ENCODE measurements at places on chromosomes 6 and 20.

- no peak for DNase-seq
Measured at GRCh38 chr6:47117314-47117713, 75.2 kb upstream of the ADGRF1 start.

GRCh38 chr20:50260479-50261221 lies 70.0 kb downstream of the CEBPB start:
- no peak for DNase-seq

DNA sequence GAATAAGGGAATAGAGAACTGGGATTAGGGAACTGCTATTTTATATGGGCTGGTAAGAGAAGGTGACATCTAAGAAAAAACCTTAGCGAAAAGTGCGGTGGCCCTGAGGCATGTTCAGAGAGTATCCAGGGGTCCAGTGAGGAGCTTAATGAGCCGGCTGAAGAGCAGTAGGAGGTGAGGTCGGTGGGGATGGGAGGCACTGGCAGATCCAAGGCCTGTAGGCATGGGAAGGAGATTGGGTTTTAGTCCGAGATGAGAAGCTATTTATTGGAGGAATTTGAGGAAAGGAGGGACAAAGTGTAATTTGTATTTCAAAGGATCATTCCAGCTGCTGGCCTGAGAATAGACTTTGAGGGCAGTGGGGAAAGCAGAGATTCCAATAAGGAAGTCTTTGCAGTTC lies 123.8 kb downstream of the QKI start:
- no peak for DNase-seq

DNA sequence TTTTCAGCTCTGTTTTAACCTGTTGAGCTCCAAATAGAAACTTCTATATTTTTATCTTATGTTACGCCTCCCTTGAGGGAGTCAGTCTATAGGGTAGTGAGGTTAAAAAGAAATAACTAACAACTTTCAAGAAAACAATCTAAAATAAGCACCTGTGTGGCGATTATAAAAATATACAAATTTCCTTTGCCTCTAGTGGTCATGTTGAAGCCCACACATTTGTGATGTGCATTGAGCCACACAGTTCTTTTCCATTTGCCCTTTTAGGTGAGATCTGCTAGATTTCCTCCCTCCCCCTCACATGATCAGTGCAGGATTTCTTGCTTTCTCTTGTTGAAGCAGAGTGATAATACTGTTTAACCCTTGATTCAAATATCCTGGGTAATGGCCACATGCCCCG lies 84.2 kb downstream of the MYB start:
- DNase-seq = no peak

DNA sequence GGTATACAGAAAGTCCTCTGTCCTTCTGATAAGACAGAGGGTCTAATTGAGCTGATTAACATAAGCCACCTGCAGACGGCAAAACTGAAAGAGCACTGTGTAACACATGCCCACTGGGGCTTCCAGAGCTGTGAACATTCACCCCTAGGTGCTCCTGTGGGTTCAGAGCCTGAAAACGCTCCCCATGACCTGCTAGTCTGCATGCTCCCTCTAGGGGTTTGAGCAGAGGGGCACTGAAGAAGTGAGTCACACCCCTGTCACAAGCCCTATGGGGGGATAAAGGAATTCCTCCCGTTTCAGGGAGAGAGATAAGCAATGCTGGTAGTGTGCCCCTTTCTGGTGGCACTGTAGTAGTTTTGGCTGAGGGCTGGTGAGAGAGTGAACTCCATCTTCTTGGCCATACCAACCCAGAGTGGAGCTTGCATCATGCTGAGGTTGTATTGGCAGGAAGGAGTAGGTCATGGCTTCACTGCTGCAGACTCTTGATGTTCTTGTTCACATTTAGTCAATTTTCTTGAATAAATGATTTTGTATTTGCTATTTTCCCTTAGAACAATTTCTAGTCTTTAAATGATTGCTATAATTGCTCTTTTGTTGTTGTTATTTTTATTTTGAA lies 637.5 kb upstream of the MAN1A1 start:
- no peak for DNase-seq

- DNase-seq = no peak
Measured at GRCh38 chr20:3846378-3846739, 275 bp upstream of the MAVS start.

GRCh38 chr6:93341900-93342613 lies 77.3 kb downstream of the EPHA7 start:
- peak; percentile 61 for DNase-seq

- no peak for DNase-seq
Measured at GRCh38 chr6:158908606-158909005, 89.4 kb upstream of the EZR start.

GRCh38 chr6:57421503-57421902 lies 104.1 kb downstream of the PRIM2 start:
- DNase-seq = no peak

GRCh38 chr20:62495749-62496567 lies 20.2 kb upstream of the GATA5 start:
- DNase-seq = no peak

DNA sequence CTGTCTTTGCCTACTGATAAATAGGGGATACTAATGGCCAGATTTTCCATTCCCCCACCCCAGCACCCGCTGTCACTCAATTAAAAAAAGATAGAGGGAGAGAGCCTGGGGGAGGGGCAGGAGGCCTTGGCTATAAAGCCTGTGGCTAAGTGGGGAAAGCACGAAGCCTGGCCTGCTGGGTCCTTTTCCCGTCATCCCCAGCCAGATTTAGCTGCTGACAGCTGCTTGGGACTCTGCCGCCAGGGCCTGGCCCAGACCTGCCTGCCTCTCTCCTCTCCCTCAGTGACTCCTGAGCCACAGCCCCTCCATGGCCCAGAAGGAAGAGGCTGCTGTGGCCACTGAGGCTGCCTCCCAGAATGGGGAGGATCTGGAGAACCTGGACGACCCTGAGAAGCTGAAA lies at the start of gene APOBEC2:
Gene APOBEC2, plus strand, starts transcription at position 162 of the 400 bp plus-strand sequence. Its CDS starts 146 bp downstream, at position 308.
- DNase-seq = no peak

- no peak for DNase-seq
Measured at GRCh38 chr6:142943711-142944123, 1.3 kb downstream of the HIVEP2 start.

DNA sequence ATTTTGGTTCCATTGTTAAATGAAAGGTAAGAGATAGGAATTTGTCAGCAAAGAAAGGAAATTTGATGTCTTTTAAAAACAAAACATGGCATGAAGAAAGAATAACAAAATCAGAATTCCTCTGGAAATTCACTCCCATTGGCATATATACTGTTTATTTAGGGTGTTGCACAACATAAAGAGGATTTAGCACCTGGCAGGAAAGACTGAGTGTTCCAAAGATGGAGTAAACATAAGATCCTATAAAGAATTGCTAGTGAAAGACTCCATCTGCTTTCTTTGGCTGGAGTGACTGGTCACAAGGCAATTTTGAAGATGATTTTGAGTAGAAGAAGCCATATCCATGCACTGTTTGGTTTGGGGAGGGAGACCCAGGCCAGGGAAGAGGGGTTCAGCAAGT lies 62.4 kb downstream of the CD24 start:
- no peak for DNase-seq

GRCh38 chr6:104473021-104473429 lies 386.7 kb downstream of the HACE1 start:
- no peak for DNase-seq

GRCh38 chr6:39211183-39211582 lies 18.1 kb downstream of the KCNK5 start:
- DNase-seq = no peak

DNA sequence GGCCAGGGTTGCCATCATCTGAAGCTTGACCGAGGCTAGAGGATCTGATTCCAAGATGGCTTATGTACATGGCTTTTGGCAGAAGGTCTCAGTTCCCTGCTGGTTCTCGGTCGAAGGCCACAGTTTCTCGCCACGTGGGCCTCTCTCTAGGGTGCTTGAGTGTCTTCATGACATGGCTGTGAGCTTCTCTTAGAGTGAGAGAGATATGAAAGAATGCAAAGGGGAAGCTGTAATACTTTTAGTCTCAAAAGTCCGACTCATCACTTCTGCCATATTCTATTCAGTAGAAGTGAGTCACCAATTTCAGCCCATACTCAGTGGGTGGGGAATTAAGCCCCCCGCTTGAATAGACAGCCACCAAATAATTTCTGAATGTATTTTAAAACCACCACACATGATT lies 94.2 kb downstream of the UTRN start:
- no peak for DNase-seq

DNA sequence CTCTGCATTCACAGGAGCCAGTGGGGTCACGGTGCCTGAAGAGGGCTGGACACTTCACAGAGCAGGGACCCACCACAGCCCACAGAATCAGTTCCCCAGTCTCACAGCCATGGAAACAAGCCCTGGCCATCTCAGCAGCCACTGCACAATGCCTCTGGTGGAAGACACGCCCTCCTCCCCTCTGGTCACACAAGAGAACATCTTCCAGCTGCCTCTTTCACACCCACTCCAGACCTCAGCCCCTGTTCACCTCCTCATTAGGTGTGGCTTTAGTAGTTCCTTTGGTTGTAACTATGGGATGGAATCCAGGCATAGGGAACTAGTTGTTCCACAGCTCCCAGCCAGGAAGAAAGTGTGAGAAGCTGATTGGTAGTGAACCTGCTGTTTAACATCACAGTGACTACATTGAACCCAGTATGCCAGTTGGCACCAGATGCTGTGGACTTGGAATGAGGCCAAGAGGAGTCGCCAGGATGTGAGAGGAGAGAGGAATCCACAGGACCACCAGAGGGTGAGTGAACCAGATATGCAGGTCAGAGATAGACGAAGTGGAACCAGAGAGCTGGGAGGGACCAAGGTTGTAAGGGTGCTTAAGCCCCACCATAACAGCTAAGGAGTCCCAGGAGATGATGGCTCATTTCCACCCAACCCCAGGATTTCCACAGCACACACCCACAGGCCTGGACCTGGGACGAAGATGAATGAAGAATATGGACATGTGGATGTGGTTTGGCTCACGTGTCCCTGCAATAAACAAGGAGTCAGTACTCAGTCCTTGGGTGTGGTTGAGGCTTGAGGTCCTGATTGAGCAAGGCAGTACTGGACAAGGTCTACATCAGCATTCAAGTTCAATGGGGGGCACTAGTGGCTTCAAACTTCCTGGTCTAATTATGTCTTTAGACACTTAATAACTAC lies 8.8 kb upstream of the BTN3A3 start:
- no peak for DNase-seq

DNA sequence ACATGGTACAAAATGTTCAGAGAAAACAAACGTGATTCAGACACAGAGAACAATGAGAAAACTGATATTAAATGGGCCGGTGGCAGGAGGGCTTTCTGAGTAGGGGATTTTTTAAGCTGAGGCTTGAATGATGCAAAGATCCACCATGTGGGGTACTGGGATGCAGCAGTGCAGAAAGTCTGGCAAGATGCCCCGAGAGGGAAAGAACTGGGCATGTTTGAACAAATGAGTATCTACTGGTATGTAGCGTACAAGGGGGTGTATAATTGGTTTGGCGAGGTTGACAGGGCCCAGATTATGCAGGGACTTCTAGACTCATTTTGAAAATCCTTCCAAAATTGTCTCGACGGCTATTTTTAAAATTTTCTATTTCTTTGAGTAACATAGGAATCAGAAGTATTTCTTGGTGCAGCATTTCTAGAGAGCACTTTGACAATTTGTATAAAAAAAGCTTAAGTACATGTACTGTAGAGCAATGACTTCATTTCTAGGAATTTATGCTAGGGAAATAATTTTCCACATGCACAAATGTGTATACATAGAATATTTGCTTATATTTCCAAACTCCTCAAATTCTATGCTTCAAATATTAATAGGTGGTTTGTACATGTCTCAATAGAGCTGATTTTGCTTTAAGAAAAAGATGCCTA lies 119.6 kb upstream of the DOK5 start:
- DNase-seq = no peak

DNA sequence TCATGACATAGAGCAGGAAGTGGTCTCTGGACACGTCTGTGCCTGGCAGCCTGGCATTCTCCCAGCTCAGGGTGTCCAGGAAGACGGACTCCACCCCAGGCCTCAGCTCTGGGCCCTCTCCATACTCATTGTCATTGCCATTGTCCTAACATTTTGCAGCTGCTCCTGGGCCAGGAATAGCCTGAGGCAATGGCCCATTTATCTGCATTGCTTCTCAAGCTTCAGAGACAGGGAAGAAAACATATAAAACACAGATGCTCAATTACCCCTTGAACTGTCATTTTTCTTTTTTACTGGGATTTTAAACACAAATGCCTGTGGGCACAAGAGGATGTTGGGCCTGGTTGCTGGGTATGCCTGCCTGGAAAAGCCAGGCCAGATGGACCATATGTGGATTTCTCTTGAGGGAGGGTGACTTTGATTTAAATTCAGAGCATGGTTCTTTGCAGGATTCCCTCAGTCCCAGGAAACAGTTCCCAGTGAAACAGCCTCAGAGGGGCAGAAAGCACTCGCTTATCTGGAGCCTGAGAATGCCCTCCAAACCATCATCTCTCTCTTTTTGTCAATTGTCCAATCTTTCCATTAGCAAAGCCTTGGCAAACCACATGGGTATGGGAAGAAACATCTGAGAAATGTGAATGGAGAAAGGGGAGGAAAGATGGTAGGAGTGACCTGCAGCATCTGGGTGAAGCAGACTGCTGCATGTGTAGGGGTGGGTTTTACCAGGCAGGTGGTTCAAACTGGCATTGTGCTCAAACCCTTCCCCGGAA lies 17.9 kb downstream of the LAMP5 start:
- DNase-seq = peak; percentile 83

- DNase-seq = no peak
Measured at GRCh38 chr6:78157606-78158005, 504.8 kb downstream of the MEI4 start.

GRCh38 chr6:56637640-56638039 lies 5.0 kb downstream of the DST start:
- peak; percentile 57 for DNase-seq

GRCh38 chr6:119612911-119613381 lies 263.4 kb upstream of the MAN1A1 start:
- DNase-seq = no peak

GRCh38 chr20:51936377-51936776 lies 134.1 kb upstream of the SALL4 start:
- DNase-seq = no peak

DNA sequence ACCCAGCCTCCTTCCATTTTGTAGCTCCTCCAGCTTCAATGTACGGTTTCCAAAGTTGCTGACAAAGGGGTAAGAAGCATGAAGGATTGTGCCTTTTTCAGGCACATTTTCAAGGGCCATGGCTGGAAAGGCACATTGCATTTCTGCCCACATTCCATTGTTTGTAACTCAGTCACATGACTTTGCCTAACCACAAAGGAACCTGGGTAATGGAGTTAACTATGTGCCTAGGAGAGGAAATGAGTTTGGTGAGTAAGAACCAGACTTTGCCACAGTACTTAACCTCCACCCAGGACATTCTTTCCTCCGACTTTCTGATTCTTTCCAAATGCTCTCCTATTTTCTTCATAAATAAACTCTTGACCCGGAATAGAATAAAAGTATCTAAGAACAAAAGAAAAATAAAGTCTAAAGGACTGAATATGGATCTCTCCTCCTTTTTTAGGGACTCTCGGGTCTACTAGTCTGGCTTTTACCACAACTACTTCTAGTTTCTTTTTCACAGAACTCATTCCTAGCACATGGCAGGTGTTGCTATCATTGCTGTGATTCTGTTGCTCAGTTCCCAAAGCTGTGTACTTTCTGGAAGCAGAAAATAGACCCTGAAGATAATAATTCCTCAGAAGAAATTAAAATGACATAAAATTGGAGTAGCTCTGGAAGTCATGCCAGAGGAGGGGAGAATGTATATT lies 81.5 kb upstream of the ISM1 start:
- no peak for DNase-seq
